ENCODE measurements at places on chromosomes 12 and 14.

- DNase-seq = no peak
These were observed 754 bp downstream of the KRT18 start for GRCh38 chr12:52949413-52950331.

GRCh38 chr12:89960011-89960507, 251.4 kb upstream of the ATP2B1 start:
- no peak for DNase-seq

DNA sequence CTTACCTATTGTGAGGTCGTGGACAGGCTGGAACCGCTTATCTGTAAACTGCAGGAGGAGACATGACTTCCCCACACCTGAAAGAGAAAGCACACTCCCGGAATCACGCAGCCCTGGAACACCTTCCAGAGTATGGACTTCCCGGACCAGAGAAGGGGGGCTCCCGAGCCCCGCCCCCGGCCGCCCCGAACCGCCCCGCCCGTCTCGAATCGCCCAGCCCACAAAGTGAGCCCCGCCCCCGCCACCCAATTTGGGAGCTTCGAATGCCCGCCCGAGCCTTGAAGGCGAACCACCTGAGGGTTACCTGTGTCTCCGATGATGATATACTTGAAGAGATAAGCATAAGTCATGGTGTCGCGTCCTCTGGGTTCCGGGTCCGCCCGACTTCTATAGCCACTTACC, 235 bp downstream of the RAB2B start:
- DNase-seq = peak; percentile 67

GRCh38 chr14:100192672-100193416, 33.4 kb upstream of the DEGS2 start:
- peak; percentile 99 for DNase-seq

DNA sequence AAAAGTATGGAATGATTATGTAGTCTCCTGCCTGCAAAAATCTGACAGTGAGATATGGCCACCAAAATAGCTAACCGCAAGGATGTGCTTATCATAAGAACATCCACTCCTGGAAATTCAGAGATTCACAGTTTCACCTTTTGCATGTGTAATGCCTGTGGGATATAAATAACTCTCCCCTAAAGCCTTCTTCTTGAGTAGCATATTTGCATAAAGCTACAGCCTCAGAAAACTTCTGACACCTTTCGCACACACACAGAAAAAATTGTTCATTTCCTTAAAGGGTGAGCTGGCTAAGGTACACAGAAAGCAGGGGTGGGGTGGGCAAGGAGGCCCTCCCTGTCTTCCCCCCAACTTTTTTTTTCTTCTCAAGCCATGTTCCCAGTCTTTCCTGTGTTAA, 3.1 kb upstream of the IGF1 start:
- no peak for DNase-seq

- DNase-seq = no peak
These were observed 18.5 kb upstream of the P2RX7 start for GRCh38 chr12:121114019-121114639.

GRCh38 chr12:104749545-104749944, 208.5 kb downstream of the SLC41A2 start:
- DNase-seq = no peak

DNA sequence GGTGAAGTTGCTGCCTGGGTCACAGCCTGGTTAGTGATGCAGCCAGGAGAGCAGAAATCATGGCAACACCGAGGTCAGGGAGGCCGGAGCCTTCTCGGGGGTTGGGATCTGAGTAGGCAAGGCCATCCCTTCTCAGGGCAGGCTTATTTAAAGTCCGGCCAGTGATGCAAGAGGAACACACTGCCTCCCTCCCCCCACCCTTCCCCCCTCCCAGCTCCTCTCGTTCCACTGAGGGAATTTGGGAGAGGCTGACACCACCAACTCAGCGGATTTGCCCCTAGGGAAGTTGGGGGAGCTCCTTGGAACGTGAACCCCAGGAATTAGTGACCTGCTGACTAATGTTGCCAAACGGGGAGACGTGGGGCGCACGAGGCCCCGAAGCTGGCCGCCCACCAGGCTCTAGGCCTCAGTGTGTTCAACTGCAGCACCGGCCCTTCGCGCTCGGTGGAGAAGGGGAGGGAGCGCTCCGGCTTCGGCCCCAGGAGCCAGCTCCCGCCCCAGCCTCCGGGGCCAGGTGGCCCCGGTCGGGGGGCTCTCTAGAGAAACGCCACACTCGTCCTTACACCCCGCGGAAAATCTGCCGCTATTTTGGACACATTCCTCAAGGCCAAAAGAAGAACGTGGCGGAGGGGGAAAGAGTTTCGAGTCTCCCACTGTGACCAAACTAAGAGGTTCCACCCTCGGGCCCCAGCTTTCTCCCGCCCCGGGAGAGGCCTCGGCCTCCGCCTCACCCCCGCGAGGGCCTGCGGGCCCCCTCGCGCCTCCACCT, 1.6 kb downstream of the CTDSP2 start:
- DNase-seq = no peak

- DNase-seq = no peak
These were observed 76.9 kb upstream of the SFSWAP start for GRCh38 chr12:131634037-131634436.

All from stimulated activated CD4-positive, alpha-beta T cell treated with anti-CD3 and anti-CD28 coated beads, Interleukin-15, amount 100 ng/mL, for 1 hour (primary cell).